Kasumi-1 (cell line): ENCODE measurements at places on chromosomes 7 and 10.

- DNase-seq = no peak
Measured at GRCh38 chr7:134623193-134623592, 23.5 kb upstream of the BPGM start.

- no peak for DNase-seq
Measured at GRCh38 chr7:156071612-156072011, 259.3 kb upstream of the SHH start.

- DNase-seq = no peak
Measured at GRCh38 chr7:2687338-2687869, 598 bp upstream of the AMZ1 start.

GRCh38 chr10:107166403-107166802, 1.9 kb upstream of the SORCS1 start:
- DNase-seq = no peak

DNA sequence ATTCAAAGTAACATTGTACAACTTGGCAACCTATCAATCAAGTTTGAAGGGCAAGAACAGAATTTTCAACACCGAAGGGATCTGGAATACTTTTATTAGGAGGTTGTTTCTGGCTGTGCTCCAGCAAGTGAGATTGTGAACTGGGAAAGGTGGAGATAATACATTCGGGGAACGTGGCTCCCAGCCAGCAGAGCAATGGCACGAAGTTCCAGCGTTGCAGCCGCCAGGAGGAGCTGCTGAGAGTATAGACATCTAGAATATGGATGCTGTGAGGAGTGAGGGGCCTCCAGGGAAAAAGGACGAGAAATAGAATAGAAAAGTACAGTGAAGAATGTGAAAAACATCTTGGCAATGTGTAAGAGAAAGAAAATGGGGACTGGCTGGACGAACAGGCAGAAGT, 69.5 kb downstream of the TCERG1L start:
- DNase-seq = no peak

- DNase-seq = no peak
Measured at GRCh38 chr10:20207653-20208052, 391.4 kb downstream of the PLXDC2 start.

DNA sequence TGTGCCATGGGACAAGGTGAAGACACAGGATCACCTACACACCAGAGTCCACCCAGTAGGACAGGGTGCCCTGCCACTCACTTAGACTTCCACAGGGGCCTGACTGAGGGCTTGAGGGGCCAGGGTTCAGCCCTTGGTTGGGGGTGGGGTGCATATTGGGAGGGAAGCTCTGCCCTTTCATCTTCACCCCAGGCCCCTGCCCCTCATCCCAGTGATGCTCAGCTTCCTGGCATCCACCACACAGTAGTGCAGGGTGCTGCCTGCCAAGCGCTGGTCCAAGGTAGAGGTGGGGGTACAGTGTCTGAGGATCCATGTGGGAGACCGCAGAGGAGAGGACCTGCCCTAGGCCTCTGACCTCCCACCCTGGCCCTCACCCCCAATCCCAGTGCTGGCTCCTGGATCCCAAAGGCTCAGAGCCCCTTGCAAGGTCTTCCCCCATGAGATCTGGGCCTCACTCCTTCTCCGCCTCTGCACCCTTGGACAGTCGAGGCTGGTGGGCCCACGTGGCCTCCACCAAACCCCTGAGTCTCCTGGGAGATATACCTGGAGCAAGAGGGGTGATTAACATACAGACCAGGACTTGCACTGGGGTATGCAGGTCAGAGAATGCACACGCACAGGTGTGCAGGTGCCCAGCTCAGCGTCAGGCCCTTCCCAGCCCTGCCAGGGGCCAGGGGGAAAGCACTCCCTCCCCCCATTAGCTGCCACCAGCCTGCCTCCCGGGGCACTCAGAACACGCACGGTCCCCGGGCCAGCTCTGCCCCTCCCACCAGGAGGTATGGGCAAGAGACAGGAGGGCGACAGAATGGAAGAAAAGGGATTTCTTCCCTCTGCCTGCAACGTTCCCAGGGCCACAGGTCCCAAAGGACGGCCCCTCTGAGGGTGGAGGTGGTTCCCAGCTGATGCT, 8.6 kb upstream of the IRF5 start:
- no peak for DNase-seq

GRCh38 chr7:85229544-85229943, 42.7 kb upstream of the SEMA3D start:
- peak; percentile 15 for DNase-seq

DNA sequence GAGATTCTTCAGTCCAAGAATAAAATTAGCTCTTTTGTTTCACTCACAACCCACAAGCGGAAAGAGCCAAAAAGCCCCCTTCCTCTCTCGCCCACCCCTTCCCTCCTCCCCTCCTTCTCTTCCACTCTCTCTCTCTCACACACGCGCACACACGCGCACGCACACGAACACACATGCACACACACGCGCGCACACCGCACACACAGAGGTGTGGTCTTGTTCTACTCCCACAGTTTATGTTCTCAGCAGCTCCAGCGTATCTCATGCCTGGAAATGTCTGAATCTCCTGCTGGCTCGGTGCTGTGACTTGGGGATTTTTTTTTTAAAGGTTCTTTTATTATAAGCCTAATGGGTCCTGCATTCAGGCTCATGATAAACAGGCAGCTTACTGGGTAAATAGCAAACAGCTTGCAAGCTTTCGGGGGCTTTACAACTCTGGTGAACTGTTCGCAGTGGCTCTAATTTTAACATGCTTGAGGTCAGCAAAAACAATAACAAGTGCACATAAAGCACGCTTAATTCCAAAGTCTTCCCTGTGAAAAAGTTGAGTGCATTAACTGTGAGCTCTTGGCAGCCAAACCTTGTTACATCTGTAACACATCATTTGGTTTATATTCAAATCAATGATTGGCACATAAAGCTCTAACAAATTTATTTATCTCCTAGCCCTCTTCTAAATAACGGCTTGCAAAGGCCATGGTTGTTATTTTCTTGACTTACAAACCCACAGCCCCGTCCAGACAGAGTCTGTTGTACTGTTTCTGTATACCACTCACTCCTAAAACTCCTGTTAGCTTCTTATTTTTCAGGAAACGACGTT, 424.1 kb upstream of the MGMT start:
- DNase-seq = no peak

- no peak for DNase-seq
Measured at GRCh38 chr7:93629291-93629801, 54.8 kb upstream of the CALCR start.

- no peak for DNase-seq
Measured at GRCh38 chr7:15214976-15215375, 312.4 kb upstream of the DGKB start.
